ENCODE measurements at places on chromosomes 5 and 9.

- DNase-seq, result no peak
These were observed 202.0 kb downstream of the FSTL4 start for GRCh38 chr5:133410335-133410828.

DNA sequence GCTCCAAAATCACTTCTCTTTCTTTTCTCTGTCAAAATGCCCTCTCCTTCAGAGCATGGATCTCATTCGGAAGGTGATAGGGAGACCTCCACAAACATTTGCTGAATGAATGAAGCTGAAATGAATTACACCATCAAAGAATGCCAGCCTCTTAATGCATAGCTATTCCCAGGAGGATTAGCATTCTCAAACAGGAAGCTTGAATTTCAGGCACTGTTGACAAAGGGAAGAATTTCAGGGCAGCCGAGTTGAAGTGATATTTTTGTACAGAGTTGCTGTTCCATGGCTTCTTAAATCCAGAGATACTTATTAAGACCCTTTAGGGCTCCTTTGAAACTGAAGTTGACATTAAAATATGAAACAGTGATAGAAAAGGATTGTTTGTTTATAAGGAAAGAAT lies 18.8 kb downstream of the HBEGF start:
- no peak for DNase-seq

DNA sequence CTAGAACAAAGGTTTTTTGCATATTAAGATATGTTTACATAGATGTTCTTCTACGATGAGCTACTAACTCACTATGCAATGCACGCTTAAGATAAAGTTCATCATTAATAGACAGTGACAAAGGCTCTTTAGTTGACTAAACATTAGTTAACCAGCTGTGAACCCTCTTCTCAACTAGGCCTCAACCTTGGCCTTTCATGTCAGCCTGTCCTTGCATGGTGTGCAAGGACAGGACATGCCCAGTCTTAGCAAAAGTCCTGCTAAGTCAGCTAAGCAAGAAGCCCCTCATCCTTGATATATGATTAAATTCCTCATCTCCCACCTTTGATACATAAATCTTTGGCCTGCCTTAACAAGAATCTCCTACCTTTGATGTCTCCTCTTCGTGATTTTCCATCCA lies 50.9 kb downstream of the PLPP1 start:
- no peak for DNase-seq

DNA sequence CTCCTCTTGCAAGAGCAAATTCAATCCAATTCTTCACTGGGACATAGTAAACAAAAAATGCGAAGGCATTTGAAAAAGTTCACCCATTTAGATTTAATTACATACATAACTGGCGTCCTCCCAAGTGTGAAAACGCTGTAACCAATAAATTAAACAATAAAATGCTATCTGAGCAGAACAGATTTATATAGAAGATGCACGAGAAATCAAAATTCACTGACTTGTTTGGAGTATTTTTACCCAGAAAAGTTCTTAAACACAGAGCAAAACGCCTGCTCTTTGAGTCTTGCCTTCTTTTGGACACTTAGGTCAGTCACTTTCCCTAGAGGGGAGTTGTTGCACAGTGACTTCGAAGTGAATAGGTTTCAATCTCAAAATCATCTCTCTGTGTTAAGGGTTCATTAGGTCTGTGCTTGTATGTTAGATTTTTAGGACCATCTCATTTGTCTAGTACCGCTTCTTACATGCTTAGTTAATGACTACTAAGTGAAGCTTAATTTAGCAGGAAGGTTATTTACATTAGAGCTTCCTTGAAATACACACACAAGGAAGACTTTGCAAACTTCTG lies 1.9 kb downstream of the ALDH1A1 start:
- DNase-seq, result no peak

GRCh38 chr9:21967702-21968101 lies 26.5 kb downstream of the CDKN2A start:
- no peak for DNase-seq

DNA sequence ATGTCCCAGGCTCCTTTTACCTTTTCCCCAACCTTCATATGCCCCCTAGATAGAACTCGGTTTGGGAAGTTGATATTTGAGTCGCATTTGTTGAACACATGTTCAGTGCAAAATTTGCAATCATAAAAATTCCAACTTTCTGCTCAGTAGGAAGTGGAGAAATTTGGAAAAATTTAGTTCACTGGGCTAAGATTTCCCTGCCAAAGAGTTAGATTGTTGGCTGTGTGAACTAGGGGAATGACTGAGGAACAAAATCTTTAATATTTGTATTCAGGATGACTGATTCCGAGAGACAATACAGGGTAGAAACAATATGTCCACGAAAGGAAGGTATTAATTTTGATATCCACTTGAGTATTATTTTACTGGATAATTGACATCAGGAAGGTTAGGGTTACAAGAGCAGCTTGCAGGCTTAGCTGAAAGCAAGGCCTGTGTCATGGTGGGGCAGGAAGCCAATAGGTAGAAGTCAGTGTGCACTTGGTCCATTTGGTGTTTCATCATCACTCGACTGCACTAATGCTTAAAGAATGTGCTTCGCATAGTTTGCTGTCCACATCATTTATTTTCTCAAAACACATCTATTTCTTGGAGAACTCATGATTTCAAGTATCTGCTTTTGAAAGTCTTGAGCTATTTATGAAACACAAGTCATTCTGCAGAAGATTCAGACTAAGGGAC lies 59.4 kb upstream of the GNA14 start:
- peak; percentile 95 for DNase-seq

GRCh38 chr9:93306579-93307091 lies 122.7 kb downstream of the WNK2 start:
- no peak for DNase-seq

- peak; percentile 34 for DNase-seq
These were observed 14.1 kb downstream of the ASPN start for GRCh38 chr9:92468206-92468605.

DNA sequence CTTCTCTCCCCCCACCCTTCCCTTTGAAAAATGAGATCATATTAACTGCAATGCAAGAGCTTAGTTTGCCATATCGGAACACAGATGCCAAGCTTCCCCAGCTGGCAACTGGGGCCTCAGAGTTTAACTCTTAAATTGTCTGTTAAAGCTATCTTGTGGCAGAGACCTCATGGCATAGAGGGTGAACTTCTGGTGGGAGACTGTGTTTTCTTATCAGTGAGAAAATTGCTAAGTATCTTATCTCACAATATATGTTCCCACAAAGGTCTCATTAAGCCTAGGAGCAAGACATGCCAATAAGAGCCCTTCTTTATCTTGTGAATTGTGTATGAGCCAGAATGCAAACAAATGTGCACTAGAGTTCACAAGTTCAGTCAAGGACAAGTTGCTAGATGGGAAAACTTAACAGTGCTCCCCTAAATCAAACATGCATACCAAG lies 12.3 kb downstream of the NFIB start:
- no peak for DNase-seq

GRCh38 chr5:91212714-91213092 lies 170.4 kb downstream of the ARRDC3 start:
- peak; percentile 96 for DNase-seq

DNA sequence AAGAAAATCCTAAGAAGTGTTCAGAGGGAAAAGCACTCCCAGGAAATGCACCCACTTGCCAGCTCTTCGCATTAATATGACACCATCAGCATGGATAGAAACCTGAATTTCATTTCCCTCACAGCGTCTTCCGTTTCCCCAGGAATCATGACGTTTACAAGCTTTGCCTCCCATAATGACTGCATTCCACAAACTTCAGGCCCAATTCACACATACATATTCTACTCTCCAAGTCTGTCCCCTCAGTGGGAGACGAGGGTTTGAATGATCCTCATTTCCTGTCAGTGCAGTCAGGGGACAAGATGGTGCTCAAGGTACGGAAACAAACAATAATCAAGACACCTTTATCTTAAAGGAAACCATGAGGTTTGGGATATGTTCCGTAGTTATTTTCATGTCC lies 44.9 kb upstream of the MAN2A1 start:
- no peak for DNase-seq

DNA sequence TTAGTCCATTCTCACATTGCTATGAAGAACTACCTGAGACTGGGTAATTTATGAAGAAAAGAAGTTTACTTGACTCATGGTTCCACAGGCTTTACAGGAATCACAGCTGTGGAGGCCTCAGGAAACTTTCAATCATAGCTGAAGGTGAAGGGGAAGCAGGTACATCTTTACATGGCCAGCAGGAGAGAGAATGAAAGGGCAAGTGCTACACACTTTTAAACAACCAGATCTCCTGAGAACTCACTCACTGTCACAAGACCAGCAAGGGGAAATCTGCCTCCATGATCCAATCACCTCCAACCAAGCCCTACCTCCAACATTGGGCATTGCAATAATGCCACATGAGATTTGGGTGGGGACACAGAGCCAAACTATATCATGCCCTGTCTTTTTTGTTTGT lies 3.5 kb upstream of the LCN6 start:
- DNase-seq, result no peak

- DNase-seq, result no peak
These were observed 130.9 kb downstream of the DOCK2 start for GRCh38 chr5:169767938-169768337.

DNA sequence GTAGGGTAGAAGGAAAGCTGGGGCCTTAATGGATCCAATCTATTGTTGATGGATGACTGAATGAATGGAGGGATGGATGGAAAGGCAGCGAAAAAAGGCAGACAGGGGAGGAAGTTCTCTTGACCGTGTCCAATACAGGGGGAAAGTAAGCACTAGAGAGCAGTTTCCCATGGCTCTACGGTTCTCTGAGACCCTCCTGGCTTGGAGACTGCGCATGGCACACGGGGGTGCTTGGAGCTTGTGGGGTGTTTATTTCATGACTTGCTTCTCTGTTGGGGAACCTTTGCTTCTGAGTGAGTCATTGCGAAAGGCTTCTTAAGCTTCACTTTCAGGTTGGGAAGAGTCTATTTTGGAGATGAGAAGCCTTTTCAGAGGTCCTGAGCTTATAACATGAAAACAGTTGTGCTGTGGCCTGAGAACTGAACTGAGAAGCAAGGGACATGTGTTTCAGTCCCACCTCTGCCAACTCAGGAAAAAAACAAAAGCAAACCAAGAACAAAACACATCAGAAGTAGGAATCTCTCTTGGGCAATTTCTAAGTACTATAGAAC lies 12.8 kb upstream of the TEX48 start:
- no peak for DNase-seq

DNA sequence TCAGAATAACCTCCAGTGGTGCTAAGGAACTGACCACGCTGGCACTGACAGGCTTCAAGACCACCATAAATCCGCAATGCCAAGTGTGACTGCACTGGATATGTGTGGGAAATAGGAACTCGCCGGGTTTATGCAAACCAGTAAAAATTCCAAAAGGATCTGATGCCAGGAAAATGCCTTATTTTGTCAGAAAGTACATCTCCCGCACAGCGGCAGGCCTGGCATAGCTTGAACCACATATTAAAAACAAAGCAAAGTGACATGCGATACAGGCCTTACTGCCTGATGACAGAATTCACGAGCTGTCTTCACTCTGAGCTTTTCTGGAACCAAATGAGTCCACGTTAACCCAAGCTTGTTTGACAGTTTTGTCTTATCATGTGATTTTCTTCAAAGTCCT lies 139.6 kb downstream of the GLIS3 start:
- DNase-seq, result no peak

DNA sequence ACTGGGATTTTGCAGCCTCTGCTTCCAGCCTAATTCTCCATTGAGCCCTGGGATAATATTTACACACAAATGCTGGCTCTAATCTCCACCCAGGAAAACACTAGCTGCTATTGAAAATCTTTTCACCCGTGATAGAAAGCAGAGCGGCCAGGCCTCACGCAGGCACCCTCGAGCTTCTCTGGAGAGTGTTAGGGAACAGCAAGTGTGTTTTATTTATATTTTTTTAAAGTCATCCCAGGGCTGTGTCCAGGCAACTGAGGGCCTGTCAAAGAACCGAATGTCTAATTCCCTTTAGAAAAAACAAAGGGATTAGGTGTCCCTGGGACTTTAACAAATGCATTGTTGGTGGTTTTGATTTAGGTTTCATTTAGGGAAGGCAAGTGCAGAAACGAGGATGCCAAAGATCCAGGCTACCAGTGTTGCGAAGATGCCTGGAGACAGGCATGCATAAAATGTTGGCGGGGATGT lies 51.2 kb upstream of the SPRY4 start:
- no peak for DNase-seq

GRCh38 chr9:14447103-14447502 lies 133.2 kb upstream of the NFIB start:
- DNase-seq, result no peak

DNA sequence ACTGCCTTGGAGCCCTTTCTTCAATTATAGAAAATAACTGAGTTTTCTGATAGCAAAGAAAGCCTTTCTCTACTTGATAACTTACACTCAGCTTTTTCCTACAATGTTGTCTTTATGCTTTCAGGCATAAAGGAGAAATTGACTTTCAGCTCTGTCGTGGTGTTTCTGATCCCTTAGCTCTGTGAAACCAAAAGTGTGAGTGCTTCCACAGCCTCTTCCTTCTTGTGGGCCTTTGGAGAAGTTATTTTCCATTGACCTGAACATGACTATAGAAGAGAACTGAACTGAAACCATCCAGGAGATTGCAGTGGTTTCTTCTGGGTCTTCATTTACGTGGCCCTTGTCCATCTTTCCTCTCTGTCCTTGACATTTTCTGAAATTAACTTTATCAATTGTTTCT lies 59.5 kb upstream of the EQTN start:
- no peak for DNase-seq

GRCh38 chr9:38120961-38121360 lies 51.9 kb upstream of the SHB start:
- no peak for DNase-seq

DNA sequence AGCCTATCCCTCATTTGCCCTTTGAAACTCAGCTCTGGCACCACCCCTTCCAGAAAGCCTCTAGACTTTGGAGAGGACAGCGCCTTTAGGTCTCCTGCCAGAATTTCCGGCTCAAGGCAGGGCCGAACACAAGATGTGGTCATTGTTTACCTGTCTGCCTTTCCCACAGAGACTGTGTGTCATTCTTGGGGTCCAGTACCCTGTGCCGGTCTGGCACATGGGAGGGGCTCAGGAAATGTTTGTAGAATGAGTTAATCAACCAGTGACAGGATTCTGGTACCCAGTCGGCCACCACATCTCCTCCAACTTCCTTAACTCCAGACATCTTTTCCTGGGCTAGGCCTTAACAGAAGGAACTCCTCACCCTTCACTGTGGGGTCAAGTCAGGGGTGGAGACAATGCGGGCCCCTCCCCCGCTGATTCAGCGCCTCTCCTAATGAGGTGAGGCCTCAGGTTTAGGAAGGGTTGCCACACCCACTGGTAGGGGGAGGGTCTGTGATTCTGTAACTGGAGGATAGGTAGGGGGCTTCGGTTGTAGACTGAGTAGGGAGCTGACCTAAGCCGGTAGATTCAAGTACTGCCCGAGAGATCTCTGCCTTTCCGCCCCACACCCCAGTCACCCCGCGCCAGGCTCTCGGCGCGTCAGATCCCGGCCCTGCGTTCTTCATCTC lies 29.3 kb downstream of the PCDH1 start:
- DNase-seq, result no peak

DNA sequence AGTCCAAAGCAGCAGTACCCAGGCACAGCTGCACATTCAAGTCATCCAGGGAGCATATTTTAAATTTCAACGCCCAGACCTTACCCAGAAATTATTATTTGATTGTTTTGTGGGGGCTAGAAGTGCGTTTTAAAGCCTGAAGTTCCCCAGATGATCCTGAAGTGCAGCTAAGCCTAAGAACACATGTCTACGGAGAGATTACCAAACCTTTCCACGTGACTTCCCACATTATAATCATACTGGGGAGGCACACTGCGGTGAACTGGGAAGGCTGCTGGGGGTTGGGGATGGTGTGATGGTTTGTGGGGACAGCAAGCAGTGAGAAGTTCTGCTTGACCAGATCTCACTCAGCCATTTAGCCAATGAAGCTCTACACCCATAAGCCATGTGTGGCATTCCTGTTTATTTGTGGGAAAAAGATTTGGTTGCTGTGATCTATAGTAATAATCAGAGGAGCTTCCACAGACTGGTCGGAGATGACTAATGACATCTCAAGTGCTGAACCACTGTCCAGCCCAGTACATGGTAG lies 93.4 kb upstream of the CDH6 start:
- DNase-seq, result no peak

All from fibroblast of skin of left quadriceps (primary cell).